KG1 (cell line): ENCODE measurements at places on chromosomes 11 and 22.

DNA sequence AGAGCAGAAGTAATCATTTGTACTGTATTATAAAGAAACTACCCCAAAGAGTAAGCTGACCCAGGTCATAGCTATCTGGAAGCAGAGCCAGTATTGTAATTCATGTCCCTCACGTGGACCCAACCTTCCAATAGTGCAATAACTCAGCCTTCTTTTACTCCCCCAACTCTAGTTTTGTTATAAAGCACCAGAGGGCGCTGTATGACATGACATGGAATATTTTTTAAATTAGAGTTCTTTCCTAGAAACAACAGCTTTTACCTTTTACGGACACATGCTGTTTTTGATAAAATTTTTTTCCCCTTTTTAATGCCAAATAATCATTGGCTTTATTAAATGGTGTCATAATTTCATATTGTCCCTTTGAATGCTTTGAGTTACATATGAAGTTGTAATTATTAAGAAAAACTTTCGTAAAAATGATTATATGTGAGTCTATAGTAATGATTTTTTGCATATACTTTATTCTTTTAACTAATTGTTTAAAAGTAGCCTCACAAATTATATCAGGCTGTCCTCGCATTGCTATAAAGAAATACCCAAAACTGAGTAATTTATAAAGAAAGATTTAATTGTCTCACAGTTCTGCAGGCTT lies 76.9 kb downstream of the DKK3 start:
- no peak for DNase-seq

DNA sequence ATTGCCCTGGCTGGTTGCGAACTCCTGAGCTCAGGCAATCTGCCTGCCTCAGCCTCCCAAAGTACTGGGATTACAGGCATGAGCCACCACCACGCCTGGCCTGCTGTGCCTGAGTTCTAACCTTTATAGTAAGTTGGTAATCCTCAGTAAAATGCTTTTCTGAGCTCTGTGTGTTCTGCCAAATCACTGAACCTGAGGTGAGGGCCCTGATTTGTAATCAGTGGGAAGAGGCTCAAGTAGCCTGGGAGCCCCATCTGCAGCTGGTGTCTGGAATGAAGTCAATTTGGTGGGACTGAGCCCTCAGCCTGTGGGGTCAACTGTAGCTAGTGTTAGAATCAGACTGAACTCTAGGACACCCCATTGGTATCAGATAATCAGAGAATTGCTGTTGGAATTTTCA lies 72.6 kb upstream of the PARVG start:
- no peak for DNase-seq

GRCh38 chr11:8823174-8823742 lies 87.7 kb upstream of the AKIP1 start:
- DNase-seq: no peak

DNA sequence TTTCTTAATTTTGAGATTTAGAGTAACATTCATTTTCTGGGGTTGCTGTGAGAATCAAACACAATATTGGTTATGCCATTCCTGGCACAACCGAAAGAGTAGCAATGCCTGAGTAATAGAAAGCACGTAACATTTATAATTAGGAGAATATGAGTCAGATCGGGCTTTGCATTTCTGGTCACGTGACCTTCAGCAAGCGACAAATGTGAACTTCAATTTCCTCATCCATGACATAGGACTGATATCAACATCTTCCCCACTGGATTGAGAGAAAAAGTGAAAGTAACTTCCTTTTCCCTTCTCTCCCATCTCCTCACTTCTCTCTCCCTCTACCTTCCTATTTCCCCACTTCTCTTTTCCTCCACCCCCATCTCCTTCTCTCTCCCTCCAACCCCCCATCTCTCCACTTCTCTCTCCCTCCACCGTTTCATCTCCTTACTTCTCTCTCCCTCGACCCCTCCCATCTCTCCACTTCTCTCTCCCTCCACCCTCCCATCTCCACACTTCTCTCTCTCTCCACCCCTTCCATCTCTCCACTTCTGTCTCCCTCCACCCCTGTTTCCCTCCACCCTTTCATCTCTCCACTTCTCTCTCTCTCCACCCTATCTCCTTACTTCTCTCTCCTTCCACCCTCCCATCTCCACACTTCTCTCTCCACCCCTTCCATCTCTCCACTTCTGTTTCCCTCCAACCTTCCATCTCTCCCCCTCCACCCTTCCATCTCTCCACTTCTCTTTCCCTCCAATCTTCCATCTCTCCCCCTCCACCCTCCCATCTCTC lies 33.5 kb upstream of the CAT start:
- DNase-seq: no peak

- no peak for DNase-seq
Measured at GRCh38 chr11:45871638-45872037, 13.8 kb upstream of the MAPK8IP1 start.

DNA sequence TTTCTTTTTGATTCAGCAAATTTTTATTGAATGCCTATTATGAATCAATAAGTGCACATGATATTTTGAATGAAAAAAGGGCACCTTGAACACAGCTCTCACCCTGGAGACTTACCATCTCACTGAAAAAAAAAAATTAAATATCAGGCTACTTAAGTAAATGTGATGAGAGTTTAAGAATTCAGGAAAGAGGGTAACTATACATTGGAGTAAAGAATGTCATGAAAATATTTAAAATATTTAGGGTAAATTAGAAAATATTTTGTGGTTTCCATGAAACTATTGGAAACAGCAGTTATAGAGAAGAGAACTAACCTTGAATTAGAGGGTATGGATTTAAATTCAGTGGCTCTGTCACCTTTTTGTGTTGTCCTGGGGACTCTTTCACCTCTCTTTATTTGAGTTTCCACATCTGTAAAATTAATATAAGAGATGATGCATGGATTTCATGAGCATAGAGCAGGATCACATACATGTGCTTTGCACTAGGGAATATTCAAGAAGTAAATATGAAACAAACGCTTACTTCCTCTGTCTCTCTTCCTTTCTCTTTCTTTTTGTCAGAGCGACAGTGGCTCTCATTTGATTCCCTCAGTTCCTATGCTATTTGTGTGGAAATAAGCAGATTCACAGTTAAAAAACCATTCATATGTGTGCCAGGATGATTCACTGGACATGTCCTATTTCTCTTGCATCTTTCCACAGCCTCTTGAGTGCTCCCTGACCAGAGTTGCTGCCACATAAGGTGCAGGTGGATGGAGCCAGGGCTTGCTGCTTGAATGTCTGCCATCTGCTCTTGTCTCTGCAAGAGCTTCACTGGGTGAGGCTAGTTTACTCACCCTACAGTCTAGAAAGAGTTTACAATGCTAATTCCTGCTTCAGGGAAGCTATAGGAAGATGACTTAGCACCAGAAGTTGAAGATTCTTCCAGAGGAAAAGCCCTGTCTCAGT lies 533.1 kb downstream of the ETS1 start:
- no peak for DNase-seq

- no peak for DNase-seq
Measured at GRCh38 chr11:128165572-128165971, 421.8 kb downstream of the ETS1 start.

- peak; percentile 85 for DNase-seq
Measured at GRCh38 chr11:66371627-66372415, at the start of gene SLC29A2. Gene SLC29A2 (minus strand): TSS chr11:66371760. CDS start chr11:66371591, 169 bp downstream.

DNA sequence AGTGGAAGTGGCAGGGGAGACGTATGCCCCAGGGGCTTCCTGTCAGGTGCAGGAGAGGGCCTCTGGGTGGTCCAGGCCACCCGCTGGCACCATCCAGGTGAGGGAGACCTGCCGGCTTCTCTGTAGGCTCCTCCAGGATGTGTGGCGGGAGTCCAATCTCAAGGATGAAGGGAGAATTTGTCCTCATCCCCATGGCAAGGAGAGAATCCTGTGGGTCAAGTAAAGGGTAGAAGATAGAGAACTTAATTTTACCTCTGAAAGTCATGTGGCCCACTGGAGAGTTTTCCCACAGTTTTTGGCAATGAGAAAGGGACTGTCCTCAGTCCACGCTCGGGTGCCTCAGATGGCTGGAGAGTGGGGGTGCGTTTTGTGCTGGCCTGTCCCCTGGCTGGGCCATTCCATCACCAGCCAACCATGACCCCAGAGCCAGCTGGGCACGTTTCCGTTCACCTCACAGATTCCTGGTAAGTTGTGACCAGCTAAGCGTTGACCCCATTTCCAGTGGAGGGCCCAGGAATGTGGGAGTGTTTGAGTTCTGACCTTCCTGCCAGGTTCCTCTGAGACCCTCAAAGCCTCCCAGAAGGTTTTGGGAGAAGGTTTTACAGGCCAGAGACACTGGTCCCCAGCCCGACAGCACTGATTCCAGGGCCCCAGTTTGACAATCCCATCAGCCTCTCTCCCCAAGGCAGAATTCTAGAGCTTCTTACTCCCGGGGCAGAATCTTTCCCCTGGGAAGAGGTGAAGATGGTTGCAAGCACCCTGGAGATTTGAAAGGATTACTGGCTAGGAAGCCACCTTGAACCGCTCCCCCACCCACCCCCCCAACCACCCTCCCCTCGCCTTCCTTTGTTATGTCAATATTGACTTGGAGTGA lies 2.6 kb downstream of the OVOL1 start:
- no peak for DNase-seq

GRCh38 chr11:108198833-108199232 lies 23.6 kb downstream of the NPAT start:
- DNase-seq: no peak

GRCh38 chr22:50204571-50204970 lies 3.8 kb downstream of the SELENOO start:
- DNase-seq: no peak

- no peak for DNase-seq
Measured at GRCh38 chr22:36612458-36612857, 83.5 kb upstream of the EIF3D start.

- no peak for DNase-seq
Measured at GRCh38 chr11:13091373-13091772, 82.3 kb downstream of the RASSF10 start.

DNA sequence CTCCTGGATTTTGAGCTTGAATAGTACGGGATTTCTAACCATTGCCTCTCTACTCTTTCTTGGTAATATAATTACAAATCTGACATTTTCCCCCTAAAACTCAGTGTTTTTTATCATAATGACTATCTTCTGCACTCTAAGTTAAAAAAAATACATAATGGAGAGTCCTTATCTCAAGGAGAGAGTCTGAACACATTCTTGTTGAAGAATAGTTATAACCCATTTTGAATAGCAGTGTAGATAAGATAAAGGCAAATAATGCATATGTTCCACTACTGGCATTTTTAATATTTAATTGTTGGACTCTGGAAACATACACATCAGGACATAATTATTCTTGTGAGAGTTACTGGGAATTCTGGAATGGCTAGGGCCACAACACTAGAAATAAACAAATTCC lies 456.5 kb upstream of the ANO5 start:
- DNase-seq: no peak

GRCh38 chr22:43851979-43852307 lies 10.4 kb downstream of the SULT4A1 start:
- no peak for DNase-seq

GRCh38 chr11:19816817-19817216 lies 104.2 kb downstream of the NAV2 start:
- no peak for DNase-seq

DNA sequence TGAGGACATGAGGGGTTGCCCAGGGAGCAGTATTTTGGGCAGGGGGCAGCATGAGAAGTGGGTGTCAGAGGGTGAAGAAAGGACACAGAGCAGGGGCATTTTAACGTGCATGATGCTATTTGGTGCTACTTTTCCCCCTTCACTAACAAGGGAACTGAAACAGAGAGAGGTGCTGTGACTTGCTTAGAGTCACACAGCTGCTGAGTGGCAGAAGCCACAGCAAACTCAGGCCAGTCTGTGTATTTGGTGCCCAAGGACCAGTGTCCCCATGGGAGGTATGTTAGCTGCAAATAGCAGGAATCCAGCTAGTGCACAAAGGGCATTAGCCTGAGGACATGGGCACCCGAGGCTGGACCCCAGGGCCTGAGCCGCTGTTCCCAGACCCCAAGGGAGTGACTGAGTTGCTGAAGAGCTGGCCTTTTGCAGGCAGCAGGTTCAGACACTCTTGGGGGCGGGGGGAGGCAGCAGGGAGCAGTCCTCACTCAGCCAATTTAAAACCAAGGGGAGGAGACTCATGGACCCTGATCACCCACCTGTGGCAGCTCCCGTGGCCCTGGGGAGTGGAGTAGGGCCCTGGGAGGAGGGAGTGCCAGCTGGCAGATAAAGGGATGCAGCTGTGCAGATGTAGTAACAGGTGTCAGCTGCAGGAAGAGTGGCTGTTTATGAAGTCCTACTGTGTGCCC lies 14.6 kb downstream of the PARVG start:
- no peak for DNase-seq

DNA sequence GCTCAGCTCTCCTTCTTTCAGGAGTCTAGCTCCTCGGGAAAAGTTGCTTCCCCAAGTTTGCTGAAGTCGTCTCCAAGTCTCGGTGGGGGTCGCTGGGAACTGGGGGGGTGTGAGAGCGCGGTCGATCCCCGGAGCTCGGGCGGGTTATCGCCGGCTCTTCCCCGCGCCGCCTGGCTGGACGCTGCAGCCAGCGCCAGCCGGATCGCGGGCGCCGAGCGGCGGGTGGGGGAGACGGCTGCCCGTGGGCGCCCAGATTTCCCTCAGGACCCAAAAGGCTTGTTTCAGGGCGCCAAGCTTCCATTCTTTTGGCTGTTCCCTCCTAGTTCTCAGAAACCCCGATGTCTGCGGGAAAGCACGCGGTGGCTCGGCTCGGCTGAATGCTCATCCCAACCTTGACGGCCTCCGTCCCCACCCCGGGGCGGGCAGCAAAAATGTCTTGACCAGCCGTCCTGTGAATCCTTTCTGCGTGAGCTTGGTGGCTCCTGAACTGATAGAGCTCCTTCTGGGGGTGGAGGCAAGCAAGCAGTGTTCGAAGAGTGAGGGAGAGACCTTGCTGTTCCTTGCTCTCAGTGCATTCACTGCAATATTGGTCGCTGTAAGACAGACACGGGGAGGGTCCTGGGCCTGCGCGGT lies 1.7 kb downstream of the ZBTB16 start:
- peak; percentile 52 for DNase-seq

DNA sequence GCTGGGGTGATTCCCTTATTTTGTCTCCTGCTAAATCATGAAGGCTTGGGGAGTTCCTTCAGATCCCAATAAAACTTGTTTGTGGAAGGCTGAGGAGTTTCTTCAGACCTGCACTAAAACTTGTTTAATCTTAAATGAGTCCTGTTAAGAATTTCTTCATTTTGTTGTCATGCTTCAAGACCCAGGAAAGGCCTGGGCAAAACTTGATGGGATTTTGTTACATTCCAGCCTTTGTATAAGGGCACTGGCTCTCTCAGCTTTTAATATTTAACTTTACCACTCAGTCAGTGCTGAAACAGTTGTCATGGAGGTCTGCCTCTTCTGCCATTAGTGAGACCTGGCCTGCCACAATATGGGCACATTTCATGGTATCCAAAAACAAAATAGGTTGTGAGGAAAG lies 699.0 kb downstream of the ETS1 start:
- DNase-seq: no peak

- DNase-seq: no peak
Measured at GRCh38 chr11:73397468-73398131, 21.4 kb downstream of the RELT start.

GRCh38 chr22:41204066-41204465 lies 1.0 kb upstream of the L3MBTL2 start:
- DNase-seq: no peak

DNA sequence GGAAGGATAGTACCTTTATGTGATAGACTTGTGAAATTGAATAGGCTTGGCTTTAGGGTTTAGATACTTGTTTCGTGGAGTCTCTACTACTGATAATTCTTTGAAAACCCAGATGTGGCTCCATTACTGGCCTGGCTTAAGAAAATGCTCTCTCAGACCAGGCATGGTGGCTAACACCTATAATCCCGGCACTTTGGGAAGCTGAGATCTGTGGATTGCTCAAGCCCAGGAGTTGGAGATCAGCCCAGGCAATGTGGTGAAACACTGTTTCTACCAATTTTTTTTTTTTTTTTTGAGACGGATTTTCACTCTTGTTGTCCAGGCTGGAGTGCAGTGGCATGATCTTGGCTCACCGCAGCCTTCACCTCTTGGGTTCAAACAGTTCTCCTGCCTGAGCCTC lies 40.9 kb downstream of the ATG13 start:
- no peak for DNase-seq
